IPS-NIHi11 (cell line): ENCODE measurements at places on chromosomes 12 and 14.

- peak; percentile 58 for DNase-seq
Measured at GRCh38 chr12:54701940-54702592, 53.9 kb upstream of the DCD start.

- DNase-seq: peak; percentile 41
Measured at GRCh38 chr12:93785249-93786010, 108.3 kb downstream of the CRADD start.

DNA sequence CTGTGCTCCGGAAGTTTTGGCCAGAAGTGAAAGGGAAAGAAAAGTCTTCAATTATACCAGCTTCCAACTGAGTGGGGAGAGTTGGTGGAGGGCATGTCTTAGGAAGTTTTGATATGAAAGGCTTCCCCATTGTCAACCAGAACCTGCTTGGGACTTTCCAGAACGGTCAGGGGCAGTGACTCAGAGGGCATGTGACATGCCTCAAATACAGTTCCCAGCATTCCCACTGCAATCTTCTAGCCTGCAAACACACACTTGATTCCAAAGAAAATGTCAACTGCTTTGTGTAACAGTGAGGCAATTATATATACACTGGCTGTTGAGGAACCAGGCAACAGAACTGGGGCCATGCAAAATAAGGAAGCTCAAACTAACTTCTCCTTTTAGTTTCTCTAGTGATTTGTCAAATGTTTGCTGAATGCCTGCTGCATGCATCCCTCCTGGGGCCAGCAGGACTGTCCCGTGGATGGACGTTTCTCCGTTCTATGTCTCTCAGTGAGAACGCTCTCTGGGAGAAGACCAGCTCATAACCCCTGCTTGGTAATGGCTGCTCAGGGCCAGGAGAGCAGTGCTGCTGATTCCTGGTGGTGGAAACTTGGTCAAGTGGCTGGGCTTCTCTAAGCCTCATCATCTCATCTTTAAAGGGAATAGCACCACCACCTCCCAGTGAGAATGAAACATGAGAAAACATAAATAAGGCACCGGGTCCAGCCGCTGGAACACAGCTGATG lies 18.3 kb downstream of the SLC25A47 start:
- no peak for DNase-seq

GRCh38 chr12:132506328-132507160 lies 16.6 kb downstream of the FBRSL1 start:
- DNase-seq: peak; percentile 58

- peak; percentile 96 for DNase-seq
Measured at GRCh38 chr12:132523576-132524331, 33.8 kb downstream of the FBRSL1 start.

DNA sequence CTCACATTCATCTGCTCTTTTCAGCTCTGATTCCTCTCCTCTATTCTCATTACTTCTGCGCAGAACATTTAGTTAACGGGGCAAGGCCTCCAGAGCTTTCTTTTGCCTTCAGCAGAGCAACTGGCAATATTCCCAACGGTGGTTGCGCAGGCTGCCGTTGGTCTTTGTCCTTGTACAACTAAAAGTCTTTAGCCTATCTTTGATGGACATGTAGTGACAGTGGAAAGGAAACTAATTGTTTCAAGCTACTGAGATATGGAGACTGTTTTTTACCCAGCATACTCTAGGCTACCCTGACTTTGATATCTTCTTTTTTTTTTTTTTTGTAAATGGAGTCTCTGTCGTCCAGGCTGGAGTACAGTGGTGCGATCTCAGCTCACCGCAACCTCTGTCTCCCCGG lies 12.6 kb downstream of the R3HDM2 start:
- DNase-seq: no peak

- peak; percentile 17 for DNase-seq
Measured at GRCh38 chr14:72892103-72892878, 1.6 kb downstream of the DPF3 start.

DNA sequence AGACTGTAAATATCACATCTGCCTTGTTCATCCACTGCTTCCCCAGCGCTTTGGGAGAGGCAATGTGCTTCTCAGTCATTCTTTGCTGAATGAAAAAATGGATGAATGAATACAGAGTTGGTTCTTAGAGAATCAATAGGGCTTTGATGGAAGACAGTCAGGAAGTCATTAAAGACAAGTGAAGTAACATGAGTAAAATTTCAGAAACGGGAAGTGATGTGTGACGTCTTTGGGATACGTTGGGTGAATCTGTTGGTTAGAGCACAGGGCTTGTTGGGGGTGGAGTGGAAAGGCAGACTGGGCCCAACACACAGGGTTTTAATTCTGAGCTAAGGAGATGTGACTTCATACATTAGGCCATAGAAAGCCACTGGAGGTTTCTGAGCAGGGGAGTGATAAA lies 39.0 kb upstream of the NRXN3 start:
- DNase-seq: no peak

DNA sequence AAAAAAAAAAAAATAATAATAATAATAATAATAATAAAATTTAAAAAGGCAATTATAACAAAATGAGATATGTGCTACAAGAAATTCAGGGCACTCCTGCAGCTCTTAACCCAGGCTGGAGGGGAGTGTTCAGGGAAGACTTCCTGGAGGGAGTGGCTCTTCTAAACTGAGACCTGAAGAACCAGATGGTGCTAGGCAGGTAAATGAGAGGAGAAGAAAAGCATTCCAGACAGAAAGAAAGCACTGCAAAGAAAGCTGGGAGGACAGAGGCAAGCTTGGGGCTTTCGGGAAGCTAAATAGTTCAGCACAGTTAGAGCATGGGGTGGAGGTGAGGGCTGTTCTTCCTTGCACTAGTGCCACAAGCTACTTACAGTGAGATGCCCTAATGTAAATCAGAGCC lies 9.9 kb upstream of the SRSF9 start:
- DNase-seq: no peak

GRCh38 chr14:24605435-24606190 lies 3.9 kb downstream of the GZMH start:
- DNase-seq: peak; percentile 70

GRCh38 chr12:85946375-85946774 lies 72.3 kb downstream of the NTS start:
- DNase-seq: no peak

- no peak for DNase-seq
Measured at GRCh38 chr14:99260116-99260515, 11.9 kb downstream of the BCL11B start.

DNA sequence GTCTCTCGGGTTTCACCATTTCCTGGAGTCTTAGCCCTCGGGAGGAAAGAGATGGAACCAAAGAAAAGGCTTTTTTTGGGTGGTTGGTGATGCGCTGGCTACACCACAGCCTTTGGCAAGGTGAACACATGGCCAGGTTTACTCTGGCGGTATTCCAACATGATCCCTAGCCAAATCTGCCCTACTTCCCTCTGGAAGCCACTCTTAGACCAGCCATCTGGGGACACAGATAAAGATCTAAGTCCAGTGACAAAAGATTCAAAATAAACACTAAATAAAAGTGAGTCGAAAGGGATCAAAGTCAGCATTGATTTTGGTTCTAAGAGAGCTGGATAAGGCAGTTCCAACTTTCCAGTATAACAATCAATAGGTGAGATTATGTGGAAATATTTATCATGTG lies 694.5 kb downstream of the VRK1 start:
- no peak for DNase-seq

GRCh38 chr14:102493585-102493984 lies 16.0 kb downstream of the ANKRD9 start:
- DNase-seq: no peak

DNA sequence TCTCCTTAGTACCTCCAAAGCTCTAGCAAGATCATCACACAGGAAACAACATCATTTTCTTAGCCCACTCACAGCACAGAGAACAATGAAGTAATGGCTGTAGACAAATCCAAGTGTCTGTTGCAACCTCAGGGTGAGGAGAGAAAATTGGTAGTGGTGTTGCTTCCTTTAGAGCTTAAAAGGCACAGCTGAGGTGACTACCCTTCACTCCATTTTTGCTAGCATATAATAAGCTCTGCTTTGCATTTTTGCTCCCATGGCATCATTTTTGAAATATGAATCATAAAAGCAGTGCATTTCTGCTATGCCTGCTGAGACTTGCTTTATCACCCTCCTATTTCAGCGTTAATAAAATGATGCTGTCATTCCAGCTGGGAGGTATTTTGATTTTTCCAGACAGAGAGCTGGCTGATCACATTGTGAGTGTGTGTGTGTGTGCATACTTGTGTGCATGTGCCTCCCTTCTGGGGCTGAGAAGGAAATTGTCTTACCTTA lies 18.5 kb upstream of the PCNX1 start:
- no peak for DNase-seq
